ENCODE measurements at places on chromosomes 12 and 14.

DNA sequence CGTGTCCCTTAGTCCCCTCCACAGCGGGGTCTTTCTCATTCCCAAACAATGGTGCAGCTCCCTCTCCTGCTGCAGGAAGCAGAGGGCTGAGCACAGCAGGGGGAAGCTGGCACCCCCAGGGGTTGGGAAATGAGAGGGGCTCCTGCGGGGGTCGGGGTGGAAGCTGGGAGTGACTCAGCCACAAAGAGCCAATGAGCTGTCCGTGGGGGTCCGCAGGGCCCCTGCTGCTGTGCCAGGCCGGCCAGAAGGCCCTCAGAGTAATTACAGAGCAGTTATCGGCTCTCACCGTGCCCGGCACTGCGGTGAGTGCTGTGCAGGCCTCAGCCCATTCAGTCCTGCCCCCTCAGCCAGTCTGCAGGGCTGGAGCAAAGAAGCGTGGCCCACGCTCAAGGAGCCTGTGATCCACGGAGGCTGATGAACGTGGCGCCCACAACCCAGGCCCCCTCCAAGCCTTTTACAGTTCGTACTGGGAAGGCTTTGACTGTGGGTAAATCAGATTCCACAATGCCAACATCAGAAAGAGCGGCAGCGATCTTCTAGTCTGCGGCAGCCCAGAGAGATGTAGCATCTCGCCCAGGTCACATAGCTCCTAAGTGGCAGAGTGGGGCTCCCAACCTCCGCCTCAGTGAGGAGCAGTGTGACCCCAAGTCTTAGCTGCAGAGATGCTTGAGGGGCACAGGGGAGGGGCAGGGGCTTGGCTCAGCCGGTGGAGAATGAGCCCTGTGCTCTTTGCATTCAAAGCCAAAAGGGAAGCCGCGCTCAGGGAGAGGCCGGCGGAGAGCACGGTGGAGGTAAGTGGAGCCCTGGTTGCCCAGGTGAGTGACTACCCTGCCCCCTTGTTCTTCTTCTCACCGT is 43.4 kb downstream of the SLC6A12 start:
- DNase-seq = no peak

GRCh38 chr12:108838194-108839017 is 19.0 kb downstream of the SSH1 start:
- peak; percentile 73 for DNase-seq

- no peak for DNase-seq
Observed at GRCh38 chr12:114397978-114398881, 7.7 kb downstream of the TBX5 start.

- DNase-seq = no peak
Observed at GRCh38 chr14:29759521-29760340, 167.9 kb downstream of the PRKD1 start.

DNA sequence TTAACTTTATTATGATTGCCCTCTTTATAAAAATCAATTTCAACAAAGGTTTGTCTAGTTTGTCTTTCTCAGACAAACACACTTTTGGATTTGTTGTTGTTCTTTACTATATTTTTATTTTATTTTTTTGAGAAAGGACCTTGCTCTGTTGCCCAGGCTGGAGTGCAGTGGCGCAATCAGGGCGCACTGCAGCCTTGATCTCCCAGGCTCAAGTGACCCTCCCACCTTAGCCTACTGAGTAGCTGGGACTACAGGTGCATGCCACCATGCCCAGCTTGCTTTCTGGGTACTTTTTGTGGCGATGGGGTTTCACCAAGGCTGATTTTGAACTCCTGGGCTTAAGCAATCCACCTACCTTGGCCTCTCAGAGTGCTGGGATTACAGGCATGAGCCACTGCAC is 64.4 kb upstream of the CFL2 start:
- DNase-seq = no peak

- DNase-seq = no peak
Observed at GRCh38 chr12:93683410-93683809, 6.2 kb downstream of the CRADD start.

DNA sequence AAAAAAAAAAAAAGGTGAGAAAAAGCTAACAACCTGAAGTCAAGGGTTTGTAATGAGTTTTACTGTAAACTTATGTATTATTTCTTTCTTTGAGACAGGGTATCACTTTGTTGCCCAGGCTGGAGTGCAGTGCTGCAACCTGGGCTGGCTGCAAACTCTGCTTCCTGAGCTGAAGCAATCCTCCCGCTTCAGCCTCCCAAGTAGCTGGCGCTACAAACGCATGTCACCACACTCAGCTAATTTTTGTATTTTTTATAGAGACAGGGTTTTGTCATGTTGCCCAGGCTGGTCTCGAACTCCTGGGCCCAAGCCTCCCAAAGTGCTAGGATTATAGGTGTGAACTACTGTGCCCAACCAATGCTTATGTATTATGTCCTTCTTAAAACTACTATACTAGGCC is 9.2 kb downstream of the ATF7 start:
- no peak for DNase-seq

DNA sequence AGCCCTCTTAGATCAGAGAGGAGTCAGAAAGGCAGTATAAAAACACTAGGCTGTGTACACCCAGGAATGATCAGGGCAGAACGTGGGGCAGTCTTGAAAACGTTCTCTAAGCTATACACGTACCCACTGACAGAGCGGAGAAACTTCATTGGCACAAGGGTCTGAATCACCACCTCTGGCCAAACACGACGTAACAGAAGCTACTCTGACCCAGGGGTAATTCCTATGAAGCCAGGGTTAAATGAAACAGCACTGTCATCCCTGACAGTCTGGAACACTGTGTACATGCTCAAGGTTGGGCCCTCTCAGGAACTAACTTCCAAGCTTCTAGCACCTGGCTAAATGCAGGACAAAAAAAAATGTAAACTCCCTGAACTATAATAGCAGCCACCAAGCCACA is 38.4 kb downstream of the PARP11 start:
- DNase-seq = no peak

DNA sequence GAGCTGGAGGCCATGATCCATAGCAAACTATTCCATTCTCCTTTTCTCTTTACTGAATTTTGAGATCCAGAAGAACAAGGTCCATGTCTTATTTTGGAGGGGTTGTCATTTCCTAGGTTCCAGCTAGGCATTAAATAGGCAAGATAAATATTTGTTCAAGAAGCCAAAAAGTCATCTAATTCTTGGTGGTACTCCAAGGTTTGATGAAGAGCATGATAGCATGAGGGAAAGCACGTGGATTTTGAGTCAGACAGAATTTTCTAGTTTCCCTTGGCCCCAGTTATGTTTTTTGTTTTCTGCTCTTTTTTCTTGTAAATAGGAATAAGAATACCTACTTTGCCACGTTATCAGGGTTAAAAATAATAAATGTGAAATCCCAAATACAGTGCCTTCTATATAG is 25.5 kb upstream of the FRMD6 start:
- no peak for DNase-seq

DNA sequence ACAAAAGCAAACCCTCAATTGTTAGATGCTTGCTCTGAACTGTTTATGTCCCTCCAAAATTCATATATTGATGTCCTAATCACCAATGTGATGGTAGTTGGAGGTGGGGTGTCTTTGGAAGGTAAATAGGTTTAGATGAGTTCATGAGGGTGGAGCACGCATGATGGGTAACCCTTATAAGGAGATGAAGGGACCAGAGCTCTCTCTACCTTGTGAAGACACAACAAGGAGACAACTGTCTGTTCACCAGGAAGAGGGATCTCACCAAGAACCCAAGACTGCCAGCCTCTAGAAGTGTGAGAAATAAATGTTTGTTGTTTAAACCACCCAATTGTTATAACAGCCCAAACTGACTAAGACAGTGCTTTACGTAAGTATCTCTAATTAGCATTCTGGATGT is 27.0 kb downstream of the DHRS2 start:
- no peak for DNase-seq

GRCh38 chr12:32501835-32502333 is 102.5 kb downstream of the FGD4 start:
- DNase-seq = no peak

GRCh38 chr14:69094481-69094880 is 58.4 kb downstream of the DCAF5 start:
- no peak for DNase-seq

GRCh38 chr14:44286201-44286600 is 220.9 kb downstream of the FSCB start:
- no peak for DNase-seq

GRCh38 chr14:74368441-74368840 is 20.2 kb downstream of the VRTN start:
- DNase-seq = no peak
